Jurkat, Clone E6-1 (cell line): ENCODE measurements at places on chromosomes 4 and X.

DNA sequence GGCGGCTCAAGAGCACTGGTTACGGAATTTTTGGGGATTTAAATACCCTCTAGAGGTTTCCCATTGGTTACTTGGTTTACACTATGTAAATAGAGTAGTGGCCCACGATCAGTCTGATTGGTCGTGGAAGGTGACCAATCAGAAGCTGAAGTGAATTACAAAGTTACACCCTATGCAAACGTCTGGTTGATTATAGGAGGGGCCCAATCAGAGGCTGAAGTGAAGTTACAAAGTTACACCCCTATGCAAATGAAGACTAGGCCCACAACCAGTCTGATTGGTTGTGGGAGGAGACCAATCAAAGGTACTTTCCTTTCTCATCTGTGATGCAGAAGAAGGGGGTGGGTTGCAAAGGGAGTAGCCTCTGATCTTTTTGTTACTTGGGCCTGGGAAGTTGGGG is 45.1 kb upstream of the HSD17B10 start:
- peak; percentile 16 for DNase-seq

DNA sequence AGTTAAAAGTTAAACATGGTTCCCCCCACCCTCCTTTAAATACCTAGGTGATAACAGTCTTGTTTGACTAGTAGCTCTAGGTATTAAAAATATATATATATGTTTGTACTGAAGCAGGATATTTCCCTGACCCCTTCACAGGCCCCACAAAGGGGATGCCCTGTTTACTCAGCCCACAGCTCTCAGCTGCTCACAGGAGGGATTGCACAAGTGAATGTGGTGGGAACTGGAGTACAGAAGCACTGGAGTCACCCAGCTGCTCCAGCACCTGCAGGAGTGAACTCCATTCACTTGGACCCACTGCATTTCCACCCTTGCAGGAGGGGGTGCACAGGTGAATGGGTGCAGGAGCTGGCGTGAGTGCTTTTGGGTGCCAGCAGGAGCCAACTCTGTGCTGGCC is 99.3 kb upstream of the TLR3 start:
- DNase-seq = no peak

GRCh38 chr4:112288455-112288854 is 2.8 kb upstream of the TIFA start:
- DNase-seq = peak; percentile 60

GRCh38 chr4:122960611-122961000 is 38.2 kb upstream of the NUDT6 start:
- no peak for DNase-seq

DNA sequence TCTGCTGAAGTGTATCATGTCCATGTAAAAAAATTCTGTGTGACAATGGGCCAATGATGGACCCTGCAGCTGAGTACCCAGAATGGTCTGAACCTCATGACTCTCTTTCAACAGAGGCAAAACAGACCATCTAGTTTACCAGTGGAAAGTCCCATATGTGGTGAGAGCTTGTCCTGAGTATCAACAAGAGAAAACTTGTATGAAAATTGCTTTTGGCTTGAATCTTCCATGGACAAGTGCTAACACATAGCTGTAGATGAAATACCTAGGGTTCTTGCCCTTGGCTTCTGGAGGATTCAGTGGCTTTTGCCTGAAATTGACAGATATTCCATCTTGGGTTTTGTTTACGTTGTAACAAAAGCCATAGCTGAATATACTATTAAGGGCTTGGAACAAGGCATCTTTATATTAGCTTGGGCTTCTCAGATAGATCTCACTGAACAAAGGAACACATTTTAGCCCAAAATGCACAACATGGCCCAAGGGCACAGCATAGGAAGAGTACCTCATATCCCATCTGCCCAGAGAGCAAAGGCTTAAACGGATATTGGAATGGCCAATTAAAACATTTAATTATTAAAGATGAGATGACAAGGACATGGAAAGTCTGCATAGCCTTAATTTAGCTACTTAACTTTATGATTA is 128.5 kb upstream of the HPGD start:
- DNase-seq = no peak

- DNase-seq = no peak
Measured at GRCh38 chr4:112847781-112848180, 201.7 kb upstream of the ANK2 start.

DNA sequence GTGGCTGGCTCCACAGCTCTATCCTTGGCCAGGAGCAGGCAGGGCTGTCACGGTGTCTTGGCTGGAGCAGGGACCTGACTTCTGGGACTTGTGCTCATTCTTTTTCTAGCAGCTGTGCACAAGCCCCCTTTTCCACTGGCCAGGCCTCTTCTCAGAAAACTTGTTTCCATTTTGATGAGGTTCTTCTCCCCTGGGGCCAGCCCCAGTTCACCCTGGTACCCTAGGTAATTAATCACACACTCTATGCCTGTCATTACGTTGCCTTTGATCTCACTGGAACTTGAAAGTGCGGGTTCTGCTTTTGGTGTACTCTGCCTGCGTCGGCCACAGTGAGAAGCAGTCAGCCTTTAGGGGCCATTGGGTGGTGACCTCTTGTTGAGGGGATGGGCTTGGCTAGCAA is 26.6 kb downstream of the DRD5 start:
- no peak for DNase-seq

DNA sequence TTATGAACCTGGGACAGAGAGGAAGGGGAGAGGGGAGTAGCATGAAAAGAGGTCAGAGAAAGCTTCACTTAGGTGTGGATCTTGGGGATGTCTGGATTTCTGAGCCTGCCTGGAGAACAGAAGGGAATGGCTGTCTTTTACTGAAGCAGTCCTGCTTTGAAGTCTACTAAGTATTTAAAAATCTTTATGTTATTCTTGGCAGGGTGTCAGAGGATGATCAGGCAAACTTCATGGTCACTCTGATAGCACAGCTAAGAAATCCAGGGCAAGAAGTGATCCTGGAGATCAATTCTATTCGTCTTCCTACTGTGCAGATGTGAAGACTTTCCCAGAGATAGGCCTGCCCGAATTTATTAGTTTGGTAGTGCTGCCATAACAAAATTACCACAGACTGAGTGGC is 464.4 kb upstream of the BOD1L1 start:
- no peak for DNase-seq

- peak; percentile 41 for DNase-seq
Measured at GRCh38 chr4:82739287-82740190, 59.1 kb downstream of the SCD5 start.

- peak; percentile 46 for DNase-seq
Measured at GRCh38 chr4:48315728-48316630, 25.4 kb upstream of the SLAIN2 start.

- no peak for DNase-seq
Measured at GRCh38 chrX:147853701-147854100, 58.0 kb upstream of the FMR1 start.

- DNase-seq = no peak
Measured at GRCh38 chr4:140233791-140234696, 80.1 kb upstream of the MAML3 start.

DNA sequence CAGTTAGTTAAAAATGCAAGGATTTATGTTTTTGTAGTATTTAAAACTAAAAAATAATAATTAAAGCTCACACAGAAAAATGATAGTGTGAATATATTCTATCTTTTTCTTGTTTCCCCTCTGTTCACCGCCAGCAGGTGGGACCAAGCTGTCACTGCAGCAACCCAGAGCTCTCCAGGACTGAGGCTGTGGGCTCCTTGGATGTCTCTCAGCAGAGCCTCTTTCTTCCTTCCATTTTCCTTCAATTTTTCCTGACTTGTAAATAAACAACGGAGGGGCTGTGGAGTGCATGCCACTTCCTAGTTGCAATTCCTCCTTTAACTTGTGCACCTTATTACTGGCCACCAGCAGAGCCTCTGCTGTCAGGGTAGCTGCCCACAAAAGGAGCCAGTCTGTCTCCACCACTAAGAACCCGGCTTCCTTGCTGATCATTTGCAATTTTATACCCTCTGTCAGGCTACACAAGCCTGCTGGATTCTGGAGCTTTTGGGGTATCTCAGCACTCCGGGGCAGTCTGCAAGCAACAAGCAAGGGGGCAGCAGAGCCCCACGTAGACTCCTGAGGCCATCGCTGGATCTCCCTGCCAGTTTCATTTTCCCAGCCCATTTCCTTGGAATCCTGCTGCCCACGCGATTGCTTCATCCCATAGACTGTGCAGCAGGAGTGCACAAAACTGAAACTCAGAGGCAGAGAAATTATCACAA is 1467.4 kb downstream of the C4orf33 start:
- DNase-seq = no peak

GRCh38 chr4:26176598-26177149 is 144.1 kb upstream of the RBPJ start:
- DNase-seq = no peak

GRCh38 chr4:150593996-150594395 is 12.0 kb downstream of the MAB21L2 start:
- no peak for DNase-seq
